ENCODE measurements at places on chromosomes 5 and 9.

GRCh38 chr5:2570586-2570985, 180.9 kb downstream of the IRX2 start:
- DNase-seq = no peak

DNA sequence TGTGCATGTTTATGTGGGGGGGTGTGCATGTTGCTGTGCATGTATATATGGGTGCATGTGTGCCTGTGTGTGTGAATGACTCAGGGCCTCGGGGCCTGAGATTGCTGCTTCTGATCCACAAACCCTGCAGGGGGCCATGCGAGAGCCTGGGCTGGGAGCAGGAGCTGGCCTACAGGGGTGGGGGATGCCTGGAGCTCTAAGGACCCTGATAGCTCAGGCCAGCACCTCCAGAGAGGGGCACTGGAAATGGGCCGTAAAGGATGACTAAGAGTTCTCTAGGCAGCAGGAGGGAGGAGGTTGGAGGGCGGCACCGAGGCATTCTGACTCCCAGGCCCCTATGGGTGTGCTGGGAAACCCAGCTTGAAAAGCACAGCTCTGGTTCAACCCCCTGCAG, 6.9 kb upstream of the UBAC1 start:
- DNase-seq = no peak

- no peak for DNase-seq
Measured at GRCh38 chr5:41517909-41518308, 7.5 kb upstream of the PLCXD3 start.

DNA sequence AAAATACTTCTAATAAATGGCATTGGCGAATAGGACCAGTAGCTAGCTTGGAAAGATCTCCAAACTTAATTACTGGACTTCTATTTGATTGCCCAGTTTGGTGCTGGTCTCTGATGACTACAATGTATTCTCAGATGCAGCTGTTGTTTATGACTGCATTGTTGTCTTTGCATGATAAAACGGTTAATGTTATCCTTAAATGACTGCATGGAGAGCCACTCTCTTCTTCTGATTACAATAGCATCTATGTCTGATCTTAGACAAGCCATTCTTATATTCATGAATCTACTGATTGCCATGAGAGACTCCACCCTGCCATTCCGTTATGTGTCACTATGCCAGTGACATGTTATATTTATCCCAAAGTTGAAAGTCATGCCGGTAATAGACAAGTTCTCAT, 42.9 kb upstream of the ERBIN start:
- DNase-seq = no peak

GRCh38 chr5:124783794-124784193, 37.4 kb upstream of the ZNF608 start:
- DNase-seq = no peak

- peak; percentile 61 for DNase-seq
Measured at GRCh38 chr5:140344683-140345423, 1.6 kb downstream of the HBEGF start.

DNA sequence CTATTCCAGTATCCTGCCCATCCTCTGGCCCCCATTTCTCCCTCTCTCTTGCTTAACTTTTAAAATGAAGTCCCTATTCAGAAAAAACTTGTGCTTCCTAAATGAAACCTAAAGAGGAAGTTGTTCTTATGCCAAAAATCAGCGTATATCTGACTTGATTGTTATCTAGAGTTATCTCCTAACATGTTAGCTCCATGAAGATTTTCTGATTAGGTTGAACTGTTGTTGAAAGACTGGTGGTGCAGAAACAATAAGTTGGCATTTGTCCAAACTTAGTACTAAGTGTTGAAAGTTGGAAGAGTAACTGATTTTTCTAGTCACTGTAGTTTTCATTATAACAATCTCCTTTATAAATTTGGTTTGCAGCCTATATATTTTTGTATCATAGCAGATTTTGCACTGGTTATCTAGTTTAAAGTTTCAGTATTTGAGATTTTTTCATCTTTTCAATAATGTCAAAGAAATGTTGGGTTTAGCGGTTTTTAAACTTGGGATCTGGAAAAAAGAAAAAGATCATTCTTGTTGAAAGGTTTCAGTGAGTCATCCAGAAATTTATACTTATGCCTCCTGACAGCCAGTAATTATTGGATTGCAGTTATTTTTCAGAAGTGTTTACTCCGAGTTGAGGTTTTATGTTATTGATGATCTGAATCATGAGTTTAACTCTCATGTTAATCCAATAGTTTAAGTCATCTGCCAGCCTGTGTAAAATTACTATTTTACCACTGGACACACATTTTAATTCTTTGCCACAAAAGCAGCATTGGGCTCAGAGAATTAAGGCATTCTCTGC, 60.6 kb downstream of the PAM start:
- no peak for DNase-seq

DNA sequence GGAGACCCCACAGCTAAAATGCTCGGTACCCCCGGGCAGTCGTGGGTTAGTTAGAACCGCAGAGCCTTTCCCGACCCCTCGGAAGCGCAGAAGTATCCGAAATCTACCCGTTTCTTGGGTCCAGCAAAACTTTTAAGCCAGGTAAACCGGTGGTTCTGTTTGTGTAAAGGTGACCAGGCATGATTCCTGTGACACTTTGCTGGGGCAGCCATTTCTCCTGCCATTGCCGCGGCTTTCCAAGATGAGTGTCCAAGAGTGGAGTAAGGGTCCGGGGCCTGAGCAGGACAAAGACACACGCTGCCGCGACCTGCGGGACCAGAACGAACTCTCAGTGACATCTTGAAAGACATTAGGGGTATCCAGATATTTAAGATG, 655 bp downstream of the MARVELD2 start:
- DNase-seq = peak; percentile 16

DNA sequence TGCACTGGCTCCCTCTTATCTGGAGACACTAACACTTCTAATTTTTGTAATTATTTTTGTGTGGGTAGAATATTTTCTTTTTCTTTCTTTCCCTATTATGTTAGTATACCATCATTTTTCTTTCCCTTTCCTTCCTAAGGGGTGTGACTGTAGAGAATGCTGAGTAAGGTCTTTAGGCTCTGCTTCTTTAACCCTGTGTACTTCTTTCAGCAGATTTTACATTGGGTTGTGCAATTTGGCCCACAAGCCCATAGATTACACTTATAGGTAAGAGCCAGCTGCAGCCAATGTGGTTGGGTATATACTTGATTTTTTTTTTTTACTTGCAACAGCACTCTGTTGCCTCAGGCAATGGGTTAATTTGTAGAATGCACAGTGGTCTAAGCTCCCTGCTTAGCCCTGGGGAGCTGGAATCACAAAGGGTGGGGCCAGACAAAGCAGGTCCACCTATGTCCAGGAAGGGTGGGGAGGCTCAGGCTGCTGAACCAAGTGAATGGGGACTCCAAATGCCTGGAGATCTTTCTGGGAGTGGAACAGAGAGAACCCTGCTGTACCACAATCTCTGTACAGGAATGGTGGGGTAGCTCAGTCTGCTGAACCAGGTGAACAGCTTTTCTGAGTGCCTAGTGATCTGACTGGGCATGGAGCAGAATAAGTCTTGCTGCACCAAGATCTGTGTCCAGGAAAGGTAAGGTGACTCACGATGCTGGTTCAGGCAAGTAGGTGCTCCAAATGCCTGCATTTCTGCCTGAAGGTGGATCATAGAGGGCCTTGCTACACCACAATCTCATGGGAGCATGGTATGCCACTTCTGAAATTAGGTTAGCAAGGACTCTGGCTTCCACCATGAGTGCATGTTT, 64.9 kb downstream of the SLC25A46 start:
- DNase-seq = no peak

- no peak for DNase-seq
Measured at GRCh38 chr5:14489643-14490042, 91.9 kb upstream of the OTULINL start.

DNA sequence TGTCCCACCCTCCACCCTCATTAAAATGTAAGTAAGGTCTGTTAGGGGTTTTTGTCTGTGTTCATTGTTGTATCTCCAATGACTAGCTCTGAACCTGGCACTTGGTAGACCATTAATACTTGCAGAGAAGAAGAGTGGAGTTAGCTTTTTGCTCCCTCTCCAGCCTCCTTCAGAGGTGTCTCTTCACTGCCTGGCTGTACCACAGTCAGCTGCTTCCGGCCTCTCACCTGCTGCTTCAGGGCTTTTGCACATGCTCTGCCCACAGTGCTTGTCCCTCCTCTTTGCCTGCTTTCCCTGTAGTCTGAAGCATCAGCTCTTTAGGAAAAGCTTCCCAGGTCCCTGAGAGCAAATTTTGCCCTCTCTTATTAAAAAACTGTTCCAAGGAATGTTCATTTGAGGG, 83.6 kb downstream of the SNX24 start:
- no peak for DNase-seq

DNA sequence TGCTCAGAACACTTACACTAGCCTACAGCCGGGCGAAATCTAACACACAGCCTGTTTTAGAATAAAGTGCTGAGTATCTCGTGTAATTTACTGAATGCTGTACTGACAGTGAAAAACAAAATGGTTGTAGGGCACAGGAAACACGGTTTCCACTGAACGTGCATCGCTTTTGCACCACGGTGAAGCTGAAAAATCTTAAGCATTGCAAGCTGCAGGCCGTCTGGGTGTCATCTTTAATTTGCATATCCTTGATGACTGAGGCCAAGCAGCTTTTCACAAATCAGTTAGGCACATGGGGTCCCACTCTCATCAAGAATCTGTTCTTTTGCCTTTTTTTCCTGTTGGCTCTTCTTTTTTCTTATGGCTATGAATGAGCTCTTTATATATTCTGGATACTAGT, 58.2 kb downstream of the CAMSAP1 start:
- DNase-seq = no peak

All from mucosa of gallbladder (tissue), 1 donor.